Kidney glomerular epithelial cell (primary cell): ENCODE measurements at places on chromosomes 6 and 20.

- DNase-seq, result no peak
Observed at GRCh38 chr6:73078333-73078862, 146.9 kb downstream of the KHDC1L start.

GRCh38 chr6:89197141-89197540 is 20.0 kb downstream of the GABRR1 start:
- no peak for DNase-seq

DNA sequence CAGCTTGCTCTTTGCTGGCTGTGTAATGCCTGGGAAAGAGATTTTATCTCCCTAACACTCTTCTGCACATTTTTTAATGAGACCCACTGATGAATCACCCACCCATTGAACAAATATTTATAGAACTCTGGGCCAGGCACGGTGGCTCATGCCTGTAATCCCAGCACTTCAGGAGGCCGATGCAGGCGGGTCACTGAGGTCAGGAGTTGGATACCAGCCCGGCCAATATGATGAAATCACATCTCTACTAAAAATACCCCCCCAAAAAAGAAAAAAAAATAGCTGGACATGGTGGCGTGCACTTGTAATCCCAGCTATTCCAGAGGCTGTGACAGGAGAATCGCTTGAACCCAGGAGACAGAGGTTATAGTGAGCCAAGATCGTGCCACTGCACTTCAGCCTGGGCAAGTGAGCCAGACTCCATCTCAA is 82.1 kb upstream of the SIRPA start:
- peak; percentile 82 for DNase-seq

- no peak for DNase-seq
Observed at GRCh38 chr6:7169296-7169721, 61.5 kb downstream of the RREB1 start.

GRCh38 chr20:35000311-35000921 is 44.7 kb downstream of the MYH7B start:
- no peak for DNase-seq

DNA sequence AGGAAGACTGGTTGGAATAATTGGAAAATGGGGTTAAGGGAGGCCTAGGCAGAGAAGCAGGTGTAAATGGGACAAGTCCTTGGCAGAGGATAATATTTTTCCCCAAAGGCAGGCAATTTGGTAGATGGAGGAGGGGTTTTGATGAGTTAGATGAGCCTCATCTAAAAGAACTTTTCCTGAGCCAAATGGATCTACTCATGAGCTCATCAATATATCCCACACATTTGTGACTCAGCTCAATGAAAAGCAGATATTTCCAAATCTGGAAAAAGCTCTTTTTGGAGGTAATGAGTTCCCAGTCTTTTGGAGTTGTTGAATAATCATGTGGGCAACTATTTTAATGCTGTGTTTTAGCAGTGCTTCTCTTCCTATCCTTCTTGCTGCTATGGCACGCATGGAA is 685.5 kb upstream of the CITED2 start:
- DNase-seq, result no peak

DNA sequence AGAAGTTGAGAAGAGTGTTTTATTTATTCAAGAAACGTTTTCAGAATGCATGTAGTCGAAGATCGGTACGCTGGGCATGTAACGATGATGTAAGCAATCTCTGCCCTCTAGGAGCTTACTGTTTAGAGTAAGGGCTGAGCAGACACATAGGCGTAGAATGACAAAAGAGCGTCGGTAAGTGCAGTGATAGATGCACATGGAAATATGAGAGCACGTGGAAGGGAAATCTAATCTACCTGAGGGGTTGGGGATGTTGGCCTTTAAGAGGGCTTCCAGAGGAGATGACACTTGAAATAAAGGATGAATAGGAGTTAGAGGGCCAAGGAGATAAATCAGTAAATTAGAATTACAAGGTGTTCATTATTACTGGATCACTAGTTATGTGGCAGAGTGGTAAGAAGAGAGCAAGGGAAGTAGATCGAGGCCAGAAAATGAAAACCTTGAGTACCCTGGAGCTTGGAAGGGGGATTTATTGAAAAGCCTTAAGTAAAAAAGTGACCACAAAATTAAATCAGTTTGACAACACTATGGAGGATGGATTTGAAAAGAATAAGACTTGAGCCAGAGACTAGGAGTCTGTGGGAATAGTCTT is 782 bp downstream of the TRMT11 start:
- DNase-seq, result peak; percentile 70

DNA sequence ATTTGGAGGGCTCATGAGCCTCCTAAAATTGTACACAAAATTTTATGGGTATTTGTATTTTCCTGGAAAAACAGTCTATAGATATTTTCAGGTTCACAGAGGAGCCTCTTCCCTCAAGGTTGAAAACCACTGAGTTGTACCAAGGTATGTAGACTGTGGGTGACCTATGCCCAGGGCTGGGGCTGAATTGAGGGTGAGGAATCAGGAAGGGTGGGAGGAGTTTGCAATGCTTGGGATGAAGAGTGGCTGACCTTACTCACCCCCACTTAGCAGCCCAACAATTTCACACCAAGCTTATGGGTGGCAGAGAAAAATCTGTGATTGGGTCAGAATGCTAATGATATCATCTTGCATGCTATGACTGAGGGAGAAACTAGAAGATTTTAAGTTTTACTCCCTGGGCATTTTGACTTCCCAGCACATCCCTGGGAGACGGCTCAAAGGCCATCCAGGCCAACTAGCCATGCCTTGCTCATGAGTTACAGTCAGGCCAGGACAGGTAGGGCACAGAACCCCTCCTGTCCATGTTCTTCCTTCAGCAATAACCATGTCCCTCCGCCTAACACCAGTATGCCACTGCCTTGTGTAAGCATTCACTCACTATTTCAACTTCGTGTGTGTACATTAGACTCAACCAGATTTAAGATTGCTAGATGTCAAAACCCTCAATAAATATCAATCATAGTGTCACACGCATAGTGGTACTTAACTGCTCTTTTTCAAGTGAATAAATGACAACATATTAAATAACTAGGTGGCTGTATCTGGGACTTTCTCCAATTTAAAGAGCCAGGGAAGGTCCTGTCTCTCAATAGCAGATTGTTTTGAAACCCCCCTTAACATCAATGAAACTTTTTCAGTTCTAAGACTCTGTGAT is 16.6 kb downstream of the ADTRP start:
- DNase-seq, result peak; percentile 80

GRCh38 chr20:24816431-24816830 is 132.6 kb upstream of the CST7 start:
- no peak for DNase-seq

DNA sequence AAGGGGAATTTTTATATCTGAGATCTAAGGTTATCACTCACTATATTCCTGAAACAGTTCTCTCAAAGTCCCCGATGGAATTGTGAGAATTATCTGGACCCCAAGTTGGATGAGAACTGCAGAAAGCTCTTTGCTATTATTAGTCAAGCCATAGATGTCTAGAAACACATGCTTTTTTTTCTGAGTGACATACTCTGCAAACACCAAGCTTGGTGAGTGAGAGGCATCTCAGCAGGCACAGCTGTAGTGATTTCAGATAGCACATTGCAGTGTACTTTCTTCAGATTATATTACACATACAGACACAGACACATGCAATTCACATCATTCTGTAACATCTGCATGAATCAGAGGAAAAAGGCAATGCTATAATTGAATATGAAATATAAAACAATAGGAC is 111.1 kb upstream of the UFL1 start:
- DNase-seq, result no peak

- DNase-seq, result no peak
Observed at GRCh38 chr6:87340230-87340629, 4.4 kb upstream of the C6orf163 start.

GRCh38 chr6:56955171-56956155 is 556 bp downstream of the BEND6 start:
- DNase-seq, result peak; percentile 84

DNA sequence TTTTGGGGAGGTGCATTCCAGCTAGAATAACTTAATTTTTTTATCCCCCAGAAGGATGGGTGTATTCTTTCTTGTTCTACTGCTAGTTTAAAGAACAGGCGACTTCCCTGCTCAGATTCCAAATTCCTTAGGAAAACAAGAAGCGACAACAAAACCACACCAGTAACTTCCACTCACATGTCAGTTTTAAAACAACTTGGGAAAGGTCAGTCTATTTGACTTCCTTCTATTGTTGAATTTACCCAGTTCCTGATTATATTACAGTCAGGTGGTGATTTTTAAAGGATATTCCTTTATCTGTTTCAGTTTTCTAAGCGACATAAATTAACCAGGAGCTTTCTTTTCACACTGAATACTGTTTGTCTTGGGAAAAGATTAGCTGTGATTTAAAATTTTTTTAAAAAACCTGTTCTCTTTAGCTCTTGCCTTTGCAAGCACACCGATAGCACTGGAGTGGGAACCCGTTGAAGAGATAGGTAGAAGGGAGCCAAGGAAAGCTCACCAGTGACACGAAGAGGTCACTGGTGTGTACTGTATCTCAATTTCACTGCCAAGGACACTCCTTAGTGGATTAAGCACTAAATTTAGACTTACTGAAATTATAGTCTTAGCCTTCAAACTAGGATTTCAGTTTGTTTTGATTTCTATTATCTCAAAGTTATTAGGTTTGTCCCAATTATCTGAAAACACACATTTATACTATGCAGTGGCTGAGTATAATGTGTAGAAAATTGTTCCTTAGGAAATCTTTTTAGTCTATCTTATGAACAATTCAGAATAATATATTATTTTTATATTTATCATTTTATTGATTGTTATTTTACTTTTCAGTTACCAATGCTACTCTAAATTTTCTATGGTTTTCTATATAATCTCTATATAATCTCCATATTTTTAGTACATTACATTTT is 22.3 kb downstream of the MARCKS start:
- peak; percentile 80 for DNase-seq

- peak; percentile 55 for DNase-seq
Observed at GRCh38 chr6:81938014-81938856, 185.8 kb upstream of the TENT5A start.

- DNase-seq, result no peak
Observed at GRCh38 chr6:43940393-43941087, 170.5 kb downstream of the VEGFA start.

DNA sequence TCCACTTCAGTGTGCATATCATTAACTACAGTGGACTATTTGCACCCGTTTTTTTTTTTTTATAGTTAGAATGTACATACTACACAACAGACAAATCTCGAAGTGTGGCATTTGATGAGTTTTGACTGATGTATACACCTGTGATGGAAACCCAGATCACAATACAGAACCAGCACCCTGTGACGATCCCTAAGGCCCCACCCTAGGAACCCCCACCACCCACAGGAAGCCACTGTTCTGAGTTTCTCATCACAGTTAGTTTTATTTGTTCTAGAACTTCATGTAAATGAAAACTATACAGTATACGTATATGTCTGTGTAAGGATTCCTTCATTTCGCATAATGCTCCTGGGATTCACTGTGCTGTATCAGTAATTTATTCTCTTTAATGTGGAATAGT is 102.8 kb downstream of the IRF4 start:
- DNase-seq, result no peak

DNA sequence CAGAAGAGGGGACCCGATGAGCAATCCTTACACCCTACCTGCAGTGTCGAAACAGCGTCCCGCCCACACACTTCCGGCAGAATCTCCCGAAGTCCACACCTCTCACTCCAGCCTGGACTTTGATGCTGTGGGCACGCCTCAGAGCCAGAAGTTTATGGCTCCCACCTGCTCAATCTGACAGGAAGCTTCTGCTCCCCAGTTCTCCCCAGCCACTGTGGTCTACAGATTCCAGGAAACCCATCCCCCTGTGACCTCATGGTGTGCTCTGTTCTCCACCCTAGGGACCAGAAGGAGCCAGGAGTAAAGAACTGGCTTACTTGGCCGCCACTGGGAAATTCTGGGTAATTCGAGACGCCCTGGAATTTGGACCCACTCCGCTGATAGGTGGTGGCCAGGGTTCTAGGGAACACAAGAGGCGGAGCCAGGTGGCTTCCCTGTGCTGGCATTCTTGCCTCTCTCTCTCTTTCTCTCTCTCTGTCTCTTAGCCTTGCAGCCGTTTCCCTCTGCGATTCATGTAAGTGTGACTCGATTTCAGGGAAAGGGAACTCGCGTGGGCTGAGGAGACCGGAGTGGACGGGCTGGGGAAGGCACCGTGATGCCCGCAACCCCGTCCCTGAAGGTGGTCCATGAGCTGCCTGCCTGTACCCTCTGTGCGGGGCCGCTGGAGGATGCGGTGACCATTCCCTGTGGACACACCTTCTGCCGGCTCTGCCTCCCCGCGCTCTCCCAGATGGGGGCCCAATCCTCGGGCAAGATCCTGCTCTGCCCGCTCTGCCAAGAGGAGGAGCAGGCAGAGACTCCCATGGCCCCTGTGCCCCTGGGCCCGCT is at the start of gene TRIM15:
TSS of gene TRIM15 (plus strand) at position 457 of the 828 bp plus-strand sequence. CDS start at position 596, 139 bp downstream.
- no peak for DNase-seq

GRCh38 chr6:11804701-11805100 is 26.1 kb upstream of the ADTRP start:
- DNase-seq, result no peak

- DNase-seq, result no peak
Observed at GRCh38 chr20:42611889-42612837, 577.5 kb downstream of the PTPRT start.

DNA sequence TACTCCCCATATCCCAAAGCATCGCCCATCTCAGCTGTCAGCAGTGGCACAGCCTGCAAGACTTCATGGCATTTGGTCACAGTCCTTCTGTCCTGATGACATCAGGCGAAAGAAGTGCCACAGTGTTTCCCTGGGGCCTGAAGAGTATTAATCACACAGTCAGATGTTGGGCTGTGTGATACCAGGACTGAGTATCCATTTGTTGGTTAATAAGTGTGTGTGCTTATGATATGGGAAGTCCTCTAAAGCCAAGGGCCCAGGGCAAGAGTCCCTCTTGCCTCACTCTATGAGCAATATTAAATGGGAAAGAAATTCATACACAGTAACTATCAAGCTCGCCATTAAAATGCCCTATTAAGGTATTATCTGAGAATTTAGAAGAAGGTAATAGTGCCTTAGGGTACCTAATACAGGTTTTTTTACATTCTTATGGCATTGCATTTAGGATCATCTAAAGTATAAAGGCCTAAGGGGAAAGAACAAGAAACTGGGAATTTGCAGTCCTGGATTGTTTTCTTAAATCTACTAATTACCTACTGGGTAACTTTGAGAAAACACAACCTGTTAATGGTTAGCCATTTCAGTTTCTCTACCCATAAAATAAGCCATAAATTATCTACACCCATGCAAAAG is 204.1 kb upstream of the PREP start:
- peak; percentile 65 for DNase-seq

DNA sequence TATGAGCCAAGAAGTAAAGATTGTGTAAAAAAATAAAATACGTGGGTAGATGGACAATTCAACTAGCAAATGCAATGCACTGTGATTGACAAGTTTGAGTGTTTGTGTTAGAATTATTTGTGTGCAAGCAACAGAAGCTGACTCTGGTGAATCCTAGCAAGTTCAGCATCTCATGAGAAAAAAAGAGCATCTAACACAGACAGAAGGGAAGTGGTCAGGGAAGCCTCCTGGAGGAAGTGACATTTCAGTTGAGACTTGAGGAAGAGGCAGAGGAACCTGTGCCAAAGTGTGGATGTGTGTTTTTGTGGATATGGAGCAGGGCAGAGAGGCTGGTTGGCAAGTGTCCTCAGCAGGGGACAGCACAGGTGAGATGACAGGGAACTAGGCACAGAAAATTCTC is 248.7 kb downstream of the ZNF217 start:
- no peak for DNase-seq
